ENCODE measurements at places on chromosomes 2 and 18.

DNA sequence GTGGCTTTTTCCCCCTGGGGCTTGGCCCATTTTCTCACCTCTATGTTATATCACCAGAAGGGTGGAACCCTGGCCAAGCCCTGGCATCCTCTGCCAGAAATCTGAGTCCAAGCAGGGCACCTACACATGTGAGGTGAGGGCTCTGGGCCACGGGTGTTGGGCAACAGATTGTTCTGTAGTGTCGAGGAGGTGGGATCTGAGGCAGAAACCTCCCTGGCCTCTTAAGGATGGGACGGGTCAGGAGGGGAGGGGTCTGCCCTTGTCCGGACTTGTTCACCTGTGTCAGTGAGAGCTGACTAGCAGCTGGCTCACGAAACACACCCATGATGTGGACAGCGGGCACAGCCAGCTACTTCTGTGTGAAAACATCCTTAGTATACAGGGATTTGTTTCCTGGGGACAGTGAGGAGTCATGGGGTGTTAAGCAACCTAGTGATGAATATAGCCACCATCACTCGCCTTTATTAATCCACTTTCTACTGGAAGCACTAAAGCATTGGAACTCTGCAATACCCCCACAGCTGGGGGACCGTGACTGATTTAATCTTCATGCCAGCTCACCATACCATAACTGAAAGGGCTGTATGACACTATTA lies 35.6 kb downstream of the EPAS1 start:
- no peak for DNase-seq

GRCh38 chr18:29181151-29181901 lies 1004.4 kb upstream of the CDH2 start:
- no peak for DNase-seq

- no peak for DNase-seq
Observed at GRCh38 chr2:13616616-13617015, 899.9 kb downstream of the TRIB2 start.

GRCh38 chr2:86037141-86037794 lies 68.4 kb downstream of the POLR1A start:
- peak; percentile 69 for DNase-seq

GRCh38 chr2:204544961-204545860 lies at the start of gene PARD3B:
Gene PARD3B, plus strand, starts transcription at chr2:204545475. Its CDS starts 525 bp downstream, at chr2:204546000.
- DNase-seq, result peak; percentile 44

DNA sequence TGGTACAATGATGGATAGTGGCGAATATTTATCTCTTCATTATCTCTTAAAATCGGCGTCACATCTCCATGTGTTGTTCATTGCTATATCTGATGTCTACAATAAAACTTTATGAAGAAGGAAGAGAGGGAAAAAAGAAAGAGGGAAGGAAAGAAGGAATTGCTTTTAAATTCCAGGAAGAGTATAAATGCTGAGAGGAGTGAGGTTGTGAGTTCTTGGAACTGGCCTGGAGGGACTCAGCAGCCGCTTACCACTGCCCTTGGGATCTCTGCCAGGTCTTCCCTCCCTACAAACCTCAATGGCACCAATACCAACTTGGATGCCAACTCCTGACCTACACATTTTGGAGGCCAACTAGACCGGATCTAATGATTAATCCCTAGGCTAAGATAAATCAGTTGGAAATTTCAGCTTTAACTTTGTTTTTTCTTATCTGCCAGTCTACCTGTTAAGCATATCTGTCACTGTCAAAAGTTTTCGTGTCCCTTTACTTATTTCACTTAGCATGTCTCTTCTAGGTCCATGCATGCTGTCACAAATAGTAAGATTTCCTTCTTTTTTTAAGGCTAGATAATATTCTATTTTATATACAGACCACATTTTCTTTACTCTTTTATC lies 9.8 kb downstream of the SCN9A start:
- no peak for DNase-seq

DNA sequence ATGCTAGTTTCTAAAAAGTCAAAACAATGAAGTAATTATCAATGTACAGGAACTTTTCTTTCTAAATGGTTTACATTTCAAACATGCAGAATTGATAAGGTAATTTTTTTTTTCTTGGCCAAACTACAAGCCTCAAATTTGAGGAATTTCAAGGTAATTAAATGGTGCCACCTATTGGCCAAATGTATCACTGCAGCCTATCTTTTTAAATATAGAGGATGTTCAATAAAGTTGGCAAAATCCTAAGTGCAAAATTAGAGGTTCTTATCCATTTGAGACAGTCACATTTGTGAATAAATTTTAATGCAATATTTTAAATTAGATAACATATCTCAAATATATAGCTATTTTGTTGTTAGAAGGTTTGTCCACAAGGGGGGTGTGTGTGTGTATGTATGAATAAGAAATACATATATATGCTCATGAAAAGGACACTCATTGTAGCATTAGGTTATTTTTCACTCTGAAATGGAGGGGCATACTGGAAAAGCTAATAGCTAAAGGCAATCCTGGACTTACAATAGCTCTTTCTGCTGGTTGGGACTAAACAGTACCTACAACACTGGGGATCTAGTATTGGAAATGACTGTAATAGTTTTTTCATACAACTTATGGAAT lies 26.2 kb downstream of the MMADHC start:
- DNase-seq, result peak; percentile 19

DNA sequence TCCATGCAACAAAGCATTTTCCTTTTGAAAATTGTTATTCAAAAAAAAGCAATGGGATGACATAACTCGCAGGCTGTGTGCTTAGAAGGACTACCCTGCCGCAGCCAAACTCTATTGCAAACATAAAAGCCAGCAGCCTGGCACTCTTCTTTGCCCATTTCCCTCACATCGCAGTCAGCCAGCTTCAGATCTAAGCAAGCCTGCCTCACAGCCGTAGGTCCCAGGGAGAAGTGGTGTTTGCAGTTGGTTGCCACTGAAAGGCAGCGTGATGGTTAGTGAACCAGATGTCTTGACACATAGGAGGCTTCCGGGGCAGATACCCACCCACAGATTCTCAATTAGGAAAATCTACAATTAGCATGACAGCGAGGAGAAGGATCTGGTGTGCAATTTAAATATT lies 655.2 kb downstream of the RNF144A start:
- DNase-seq, result no peak

GRCh38 chr2:85649201-85650190 lies 18.5 kb downstream of the SFTPB start:
- no peak for DNase-seq

GRCh38 chr2:68318914-68319397 lies 793 bp downstream of the CNRIP1 start:
- peak; percentile 80 for DNase-seq

DNA sequence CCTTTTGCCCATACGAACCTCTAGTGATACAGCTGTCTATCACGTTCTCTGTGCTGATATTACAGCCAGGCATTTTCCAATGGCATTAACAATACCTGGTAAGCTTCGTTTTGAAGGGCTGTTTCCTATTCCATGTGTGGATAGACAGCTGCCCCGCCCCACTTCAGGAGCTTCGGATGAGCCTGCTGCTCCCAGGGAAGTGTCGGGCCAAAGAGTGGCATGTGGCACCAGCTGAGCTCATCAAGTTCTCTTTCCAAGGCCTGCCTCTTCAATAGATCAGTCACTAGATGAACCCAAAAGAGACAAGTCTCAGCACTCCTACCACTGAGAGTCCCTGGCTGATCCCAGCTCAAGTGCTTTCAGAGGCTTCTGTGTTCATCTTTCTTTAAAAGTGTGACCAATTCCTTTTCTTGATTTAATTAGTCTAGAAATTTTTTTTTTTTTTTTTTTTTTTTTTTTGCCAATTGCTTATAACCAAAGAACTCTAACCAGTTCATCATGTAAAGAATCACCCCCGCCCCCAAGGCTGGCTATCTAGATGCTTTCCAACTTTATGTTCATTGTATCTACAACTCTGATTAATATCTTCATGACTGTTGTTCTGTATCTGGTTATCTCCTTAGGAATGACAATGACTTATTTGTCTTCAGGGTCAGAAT lies 46.6 kb downstream of the HDAC4 start:
- no peak for DNase-seq

- no peak for DNase-seq
Observed at GRCh38 chr18:30696201-30696600, 346.3 kb downstream of the DSC3 start.

GRCh38 chr2:85049236-85049635 lies 78.3 kb downstream of the KCMF1 start:
- no peak for DNase-seq

GRCh38 chr2:144703852-144704708 lies 184.2 kb upstream of the ZEB2 start:
- DNase-seq, result peak; percentile 75

Data from erythroblast (primary cell).